AG10803 (cell line): ENCODE measurements at places on chromosomes 7 and 10.
A peak's percentile ranks its signal among the peaks of the same experiment; 100 is the strongest.

DNA sequence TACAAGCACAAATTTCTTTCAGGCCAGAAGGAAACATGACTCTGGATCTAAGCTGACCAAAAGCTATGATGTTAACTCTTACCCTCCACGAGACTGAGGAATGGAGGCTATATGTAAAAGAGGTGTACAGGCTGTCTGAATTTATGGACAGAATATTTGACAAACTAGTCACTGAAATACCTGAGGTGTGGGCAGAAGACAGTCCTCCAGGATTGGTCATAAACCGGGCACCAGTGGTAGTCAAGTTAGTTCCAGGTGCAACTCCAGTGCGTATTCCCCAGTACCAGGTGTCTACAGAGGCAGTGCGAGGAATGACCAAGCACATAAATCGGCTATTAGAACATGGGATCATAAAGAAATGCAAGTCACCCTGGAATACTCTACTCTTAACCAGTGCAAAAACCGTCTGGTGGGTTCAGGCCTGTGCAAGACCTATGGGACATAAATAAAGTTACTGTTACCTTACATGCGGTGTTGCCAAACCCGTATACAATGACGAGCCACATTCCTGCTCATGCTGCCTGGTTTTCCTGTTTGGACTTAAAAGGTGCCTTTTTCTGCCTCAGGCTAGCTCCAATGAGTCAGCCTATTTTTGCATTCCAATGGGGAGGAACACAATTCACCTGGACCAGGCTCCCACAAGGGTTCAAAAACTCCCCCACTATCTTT is 6.7 kb upstream of the CYREN start:
- no peak for DNase-seq

DNA sequence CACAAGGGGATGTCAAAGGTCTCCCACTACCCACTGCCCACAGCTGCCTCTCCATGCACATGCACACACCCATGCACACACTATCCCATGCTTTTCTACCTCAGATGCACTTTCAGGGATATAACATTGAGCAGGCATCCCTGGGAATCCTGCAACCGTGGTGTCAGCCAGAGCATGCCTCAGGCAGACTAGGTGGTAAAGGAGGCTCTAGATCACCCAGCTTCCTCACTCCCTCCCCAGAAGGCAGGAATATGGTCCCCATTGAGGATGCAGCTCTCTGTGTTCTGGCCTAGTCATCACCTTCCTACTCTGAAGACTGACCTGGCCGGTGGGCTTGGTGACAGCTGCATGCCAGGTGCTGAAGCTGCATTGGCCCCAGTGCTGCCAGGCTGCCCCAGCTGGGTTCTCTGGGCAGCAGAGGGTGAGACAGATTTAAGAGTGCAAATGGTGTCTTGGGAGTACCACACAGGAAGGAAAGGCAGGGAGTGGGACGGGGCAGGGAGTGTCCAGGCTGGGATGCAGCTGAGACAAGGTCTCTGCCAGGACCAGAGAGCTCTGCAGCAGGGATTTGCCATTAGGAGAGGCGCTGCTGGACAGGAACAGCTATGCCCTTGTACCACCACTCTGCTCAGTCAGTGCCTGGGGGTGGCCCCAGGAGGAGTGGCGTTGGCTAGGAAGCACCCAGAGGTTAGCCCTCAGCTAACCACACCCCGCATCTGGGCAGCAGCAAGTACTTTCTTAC is 53.4 kb upstream of the GDF10 start:
- no peak for DNase-seq

DNA sequence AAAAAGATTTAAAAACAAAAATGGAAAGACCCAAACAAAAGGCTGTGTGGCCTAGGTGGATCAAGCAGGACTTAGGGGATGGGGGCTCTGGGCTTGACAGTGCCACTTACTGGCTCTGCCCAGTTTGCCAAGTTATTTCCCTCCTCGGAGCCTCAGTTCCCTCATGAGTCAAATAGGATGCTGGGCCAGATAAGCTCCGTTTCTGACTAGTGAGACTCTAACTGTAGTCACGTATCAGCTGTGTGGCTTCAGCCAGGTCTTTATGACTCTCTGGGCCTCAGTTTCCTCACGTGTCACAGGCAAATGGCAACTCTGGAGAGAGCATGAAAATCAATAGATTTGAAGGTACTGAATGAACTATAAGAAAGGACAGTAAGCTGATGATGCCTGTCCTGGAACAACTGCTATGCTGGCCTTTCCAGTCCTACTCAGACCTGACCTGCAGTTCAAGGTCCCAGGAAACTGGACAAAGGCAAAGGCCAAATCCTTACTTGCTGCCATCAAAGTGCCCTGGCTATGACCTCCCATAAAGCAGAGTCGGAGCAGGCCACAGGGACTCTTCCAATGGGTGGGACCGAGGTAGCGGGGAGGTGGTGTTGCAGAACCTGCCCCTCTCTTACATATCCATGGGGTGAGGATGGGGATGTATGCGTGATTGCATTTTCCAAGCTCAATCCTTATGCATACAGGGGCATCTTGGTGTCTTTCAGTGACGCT is 27.0 kb downstream of the FAM53B start:
- no peak for DNase-seq

- no peak for DNase-seq
Observed at GRCh38 chr7:129902788-129903422, 49.9 kb downstream of the UBE2H start.

GRCh38 chr7:4226524-4226882 is 455.6 kb upstream of the FOXK1 start:
- DNase-seq: no peak

GRCh38 chr7:158973440-158973839 is 117.1 kb downstream of the DYNC2I1 start:
- DNase-seq: no peak

- DNase-seq: peak; percentile 96
Observed at GRCh38 chr7:17532861-17533404, 234.5 kb downstream of the AHR start.

DNA sequence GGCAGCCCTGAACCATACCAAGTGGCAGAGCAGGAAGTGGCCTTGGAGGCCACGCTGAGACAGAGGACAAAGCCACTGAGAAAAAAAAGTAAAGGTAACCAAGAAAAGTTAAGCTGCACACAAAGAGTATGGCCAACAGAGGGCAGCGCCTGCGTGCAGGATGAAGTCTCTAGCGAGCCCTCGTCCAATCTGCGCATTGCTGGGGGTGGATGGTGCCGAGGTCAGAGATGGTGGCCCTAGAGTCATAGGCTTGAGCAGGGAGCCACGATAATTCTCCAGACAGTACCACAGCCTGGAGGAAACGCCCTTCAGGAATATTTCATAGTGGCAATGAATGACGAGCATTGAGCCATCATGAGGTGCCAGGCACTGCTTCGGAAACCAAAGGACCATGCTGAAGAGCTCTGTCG is 9.7 kb downstream of the ATP6V0E2 start:
- DNase-seq: peak; percentile 27

DNA sequence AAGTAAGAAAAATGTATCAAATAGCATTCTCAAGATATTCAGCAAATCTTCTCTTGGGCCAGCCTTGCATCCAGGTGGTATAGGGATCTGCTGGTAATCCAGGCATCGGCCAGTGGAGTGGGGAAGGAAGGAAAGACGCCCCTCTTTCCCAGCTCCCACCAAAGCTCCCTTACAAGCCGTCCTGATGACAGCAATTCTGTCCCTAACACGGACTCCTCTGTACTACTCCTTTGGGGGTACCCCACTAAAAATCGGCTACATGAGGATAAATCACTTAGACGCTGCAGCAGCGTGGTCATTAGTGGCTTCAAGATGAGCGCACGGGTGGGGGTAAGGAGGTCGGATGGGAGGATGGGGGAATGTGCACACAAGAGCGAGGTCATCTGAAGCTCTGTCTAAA is 24.7 kb upstream of the NUB1 start:
- DNase-seq: no peak

- peak; percentile 4 for DNase-seq
Observed at GRCh38 chr7:17910377-17910776, 29.9 kb downstream of the SNX13 start.

DNA sequence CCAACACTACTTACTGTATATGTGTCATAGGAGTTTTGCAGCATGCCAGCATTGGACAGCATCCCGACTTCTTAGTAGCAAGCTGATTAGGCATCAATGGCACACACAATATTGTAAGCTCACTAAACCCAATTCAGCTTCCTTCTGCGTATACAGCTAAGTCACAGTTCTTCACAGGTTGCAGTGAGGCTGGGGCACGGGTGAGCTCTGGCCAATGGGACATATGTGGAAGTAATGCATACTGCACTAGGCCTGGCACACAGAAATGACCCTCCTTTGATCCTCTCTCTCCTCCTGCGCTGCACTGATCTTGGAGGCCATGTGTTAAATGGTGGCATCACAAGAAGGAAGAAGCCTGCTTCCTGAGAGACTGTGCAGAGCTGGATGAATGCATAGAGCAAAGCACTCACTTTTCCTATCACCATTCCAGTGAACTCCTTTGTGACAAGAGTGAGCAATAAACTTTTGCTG is 11.9 kb downstream of the RAB11FIP2 start:
- DNase-seq: peak; percentile 24

DNA sequence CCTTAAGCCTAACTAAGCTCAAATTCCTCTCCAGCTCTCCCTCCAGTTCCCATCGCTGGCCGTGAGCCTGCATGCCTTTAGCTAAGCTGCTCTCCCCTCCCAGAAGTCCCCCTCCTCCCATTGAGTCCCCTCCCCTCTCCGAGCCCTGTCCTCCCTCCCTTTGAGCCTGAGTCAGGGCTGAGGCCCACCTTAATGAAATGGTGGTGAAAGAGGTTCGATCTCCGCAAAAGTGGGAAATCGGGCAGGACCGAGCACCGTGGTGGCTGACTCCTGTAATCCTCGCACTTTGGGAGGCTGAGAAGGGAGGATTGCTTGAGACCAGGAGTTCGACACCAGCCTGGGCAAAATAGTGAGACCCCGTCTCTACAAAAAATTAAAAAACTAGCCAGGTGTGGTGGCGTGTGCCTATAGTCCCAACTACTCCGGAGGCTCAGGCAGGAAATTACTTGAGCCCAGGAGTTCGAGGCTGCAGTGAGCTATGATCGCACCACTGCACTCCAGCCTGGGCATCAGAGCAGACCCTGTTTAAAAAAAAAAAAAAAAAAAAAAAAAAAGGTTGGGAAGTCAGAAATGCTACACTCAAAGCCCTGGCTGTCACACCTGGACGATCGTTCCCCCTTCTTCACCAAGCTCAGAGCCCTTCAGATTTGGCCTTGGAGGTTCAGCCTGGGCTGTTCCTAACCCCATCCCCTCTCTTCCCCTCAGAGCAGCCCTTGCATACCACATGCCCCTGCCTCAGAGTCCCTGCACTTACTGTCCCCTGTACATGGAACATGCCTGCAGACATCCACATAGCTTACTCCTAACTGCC is 995 bp upstream of the CLDN3 start:
- no peak for DNase-seq

DNA sequence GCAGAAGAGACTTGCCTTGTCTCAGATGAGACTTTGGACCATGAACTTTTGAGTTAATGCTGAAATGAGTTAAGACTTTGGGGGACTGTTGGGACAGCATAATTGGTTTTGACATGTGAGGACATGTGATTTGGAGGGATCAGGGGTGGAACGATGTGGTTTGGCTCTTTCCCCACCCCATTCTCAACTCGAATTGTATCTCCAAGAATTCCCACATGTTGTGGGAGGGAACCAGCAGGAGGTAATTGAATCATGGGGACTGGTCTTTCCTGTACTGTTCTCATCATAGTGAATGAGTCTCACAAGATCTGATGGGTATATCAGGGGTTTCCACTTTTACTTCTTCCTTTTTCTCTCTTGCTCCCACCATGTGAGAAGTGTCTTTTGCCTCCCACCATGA is 229.7 kb upstream of the KCND2 start:
- no peak for DNase-seq

DNA sequence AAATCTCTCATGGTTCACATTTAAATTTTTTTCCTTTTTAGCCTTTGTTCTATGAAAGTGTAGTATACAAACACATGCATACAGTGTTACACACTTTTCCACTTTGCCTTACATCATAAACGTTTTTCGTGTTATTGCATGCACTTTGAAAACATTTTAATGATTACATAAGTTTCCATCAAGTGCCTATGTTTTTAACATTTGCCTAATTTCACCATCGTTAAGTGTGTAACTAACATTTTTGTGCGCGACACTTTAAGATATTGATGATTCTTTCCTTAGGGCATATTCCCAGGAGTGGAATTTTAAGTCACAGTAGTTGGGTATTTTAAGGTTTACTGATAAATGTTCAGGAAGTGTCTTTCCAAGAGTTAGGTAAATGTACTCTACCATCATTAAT is 1.5 kb upstream of the FRAT2 start:
- DNase-seq: no peak

DNA sequence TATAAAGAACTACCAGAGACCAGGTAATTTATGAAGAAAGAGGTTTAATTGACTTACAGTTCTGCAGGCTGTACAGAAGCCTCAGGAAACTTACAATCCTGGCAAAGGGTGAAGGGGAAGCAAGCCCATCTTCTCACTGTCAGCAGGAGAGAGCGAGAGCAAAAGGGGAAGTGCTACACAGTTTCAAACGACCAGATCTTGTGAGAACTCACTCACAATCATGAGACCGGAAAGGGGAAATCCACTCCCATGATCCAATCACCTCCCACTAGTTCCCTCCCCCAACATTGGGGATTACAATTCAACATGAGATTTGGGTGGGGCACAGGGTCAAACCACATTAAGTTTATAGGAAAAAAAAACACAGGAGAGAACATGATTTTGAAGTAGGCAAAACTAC is 222.1 kb upstream of the SHH start:
- no peak for DNase-seq

DNA sequence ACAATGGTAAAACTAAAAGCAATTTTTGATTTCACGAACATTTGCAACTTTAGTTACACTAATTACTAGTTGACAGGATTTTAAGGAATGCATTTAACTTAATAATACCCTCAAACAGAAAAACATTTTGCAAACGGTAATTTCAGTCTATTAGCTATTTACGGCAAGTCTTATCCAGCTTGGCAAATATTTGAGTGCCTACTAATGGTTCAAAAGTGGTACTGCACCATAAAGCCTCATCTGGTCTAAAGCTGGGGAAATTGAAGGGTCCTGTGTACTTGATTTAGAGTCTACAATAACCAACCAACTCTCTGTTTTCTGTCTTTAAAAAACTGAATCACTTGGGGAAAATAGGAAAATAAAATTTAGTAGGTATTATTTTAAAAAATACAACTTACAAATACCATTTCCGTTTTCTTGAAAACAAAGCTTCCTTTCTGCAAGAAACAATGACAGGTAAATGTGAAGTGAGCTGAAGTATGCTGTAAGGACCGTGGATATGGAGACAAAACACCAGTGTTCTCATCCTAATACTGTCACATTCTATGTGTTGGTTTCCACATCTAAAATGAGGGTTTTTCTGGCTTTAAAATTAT is 142.3 kb downstream of the VPS50 start:
- DNase-seq: peak; percentile 54

DNA sequence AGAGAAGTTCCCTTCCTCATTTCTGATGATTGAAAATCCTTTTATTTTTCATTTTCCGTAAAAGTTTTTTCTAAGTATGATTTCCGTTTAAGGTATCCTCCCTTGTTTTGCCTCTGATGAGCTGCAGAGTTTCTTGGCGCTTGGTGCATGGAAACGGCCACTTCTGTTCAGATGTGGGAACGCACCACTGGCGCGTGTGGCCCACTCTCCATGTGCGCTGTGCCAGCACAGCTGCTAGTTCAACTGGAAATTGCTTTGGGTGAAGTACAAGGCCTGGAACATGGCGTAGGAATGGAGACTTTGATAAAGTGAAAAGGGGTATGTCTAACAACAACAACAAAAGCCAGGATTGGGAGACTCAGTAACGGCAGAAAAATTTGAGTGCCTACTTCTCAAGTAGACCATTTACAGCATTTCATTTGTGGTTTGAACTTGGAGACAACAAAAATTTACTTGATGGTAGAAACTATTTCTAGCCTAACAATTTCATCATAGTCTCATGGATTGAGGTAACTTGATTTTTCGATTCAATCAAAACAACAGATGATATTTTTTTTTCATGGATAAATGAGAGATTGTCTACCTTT is 364.2 kb downstream of the SUGCT start:
- peak; percentile 50 for DNase-seq
